Globus pallidus (tissue), 1 donor: ENCODE measurements at places on chromosomes 5 and 9.

GRCh38 chr5:155799308-155799707 is 527.7 kb upstream of the SGCD start:
- no peak for DNase-seq

GRCh38 chr9:134348404-134349155 is 22.3 kb downstream of the RXRA start:
- no peak for DNase-seq

DNA sequence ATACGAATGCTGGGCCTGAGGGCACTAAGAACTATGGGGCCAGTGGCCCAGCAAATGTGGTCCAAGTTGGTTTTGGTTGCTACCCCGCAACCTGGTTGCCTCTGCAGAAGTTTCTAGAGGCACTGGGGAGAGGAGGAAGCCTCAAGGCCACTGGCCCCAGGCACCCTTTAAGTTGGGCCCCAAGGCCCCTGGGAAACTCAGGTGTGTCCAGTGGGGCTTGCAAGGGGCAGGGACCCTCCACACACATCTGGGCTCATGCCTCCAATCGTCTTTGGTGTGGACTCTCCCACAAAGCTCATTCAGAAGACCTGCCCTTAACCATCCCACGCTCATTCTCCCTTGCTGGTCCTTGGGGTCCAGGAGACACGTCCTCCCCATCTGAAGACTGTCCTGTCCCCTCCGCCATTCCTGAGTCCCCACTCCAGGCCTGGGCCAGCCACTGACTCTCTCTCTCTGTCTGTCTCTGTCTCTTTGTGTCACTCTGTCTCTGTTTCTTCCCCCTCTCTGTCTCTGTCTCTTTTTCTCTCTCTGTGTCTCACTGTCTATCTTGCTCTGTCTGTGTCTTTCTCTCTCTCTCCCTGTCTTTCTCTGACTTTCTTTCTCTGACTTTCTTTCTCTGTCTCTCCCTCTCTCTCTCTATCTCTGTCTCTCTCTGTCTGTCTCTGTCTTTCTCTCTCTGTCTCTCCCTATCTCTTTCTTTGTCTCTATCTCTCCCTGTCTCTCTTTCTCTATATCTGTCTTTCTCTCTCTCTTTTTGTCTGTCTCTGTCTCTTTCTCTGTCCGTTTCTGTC is 3.3 kb upstream of the SLC6A19 start:
- DNase-seq = no peak

- DNase-seq = no peak
Measured at GRCh38 chr9:110106661-110107060, 101.3 kb downstream of the C9orf152 start.

GRCh38 chr5:143409926-143410325 is 6.4 kb upstream of the NR3C1 start:
- DNase-seq = no peak

GRCh38 chr9:20872340-20872977 is 159.0 kb downstream of the HACD4 start:
- no peak for DNase-seq

DNA sequence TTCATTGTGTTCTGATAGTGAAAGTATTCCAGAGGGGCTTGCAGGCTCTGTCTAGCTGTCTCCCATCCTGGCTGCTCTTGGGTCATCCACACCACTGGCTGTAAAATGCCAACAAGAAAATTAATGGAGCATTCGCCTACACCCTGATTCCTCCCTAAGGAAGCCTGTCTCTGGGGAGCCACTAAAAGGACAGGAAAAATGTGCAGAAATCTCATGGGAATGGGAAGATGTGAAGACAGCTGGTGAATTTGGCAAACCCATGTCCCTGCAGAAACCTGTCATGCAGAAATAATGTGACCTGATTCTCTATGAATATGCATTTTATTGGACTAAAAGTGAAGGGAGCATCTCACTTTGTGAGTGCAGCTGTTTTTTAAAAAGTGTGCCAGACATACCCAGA is 265.6 kb downstream of the TUSC1 start:
- DNase-seq = no peak

- no peak for DNase-seq
Measured at GRCh38 chr5:436641-436975, 6.4 kb upstream of the EXOC3 start.

GRCh38 chr9:16918920-16919319 is 48.5 kb upstream of the BNC2 start:
- DNase-seq = no peak

DNA sequence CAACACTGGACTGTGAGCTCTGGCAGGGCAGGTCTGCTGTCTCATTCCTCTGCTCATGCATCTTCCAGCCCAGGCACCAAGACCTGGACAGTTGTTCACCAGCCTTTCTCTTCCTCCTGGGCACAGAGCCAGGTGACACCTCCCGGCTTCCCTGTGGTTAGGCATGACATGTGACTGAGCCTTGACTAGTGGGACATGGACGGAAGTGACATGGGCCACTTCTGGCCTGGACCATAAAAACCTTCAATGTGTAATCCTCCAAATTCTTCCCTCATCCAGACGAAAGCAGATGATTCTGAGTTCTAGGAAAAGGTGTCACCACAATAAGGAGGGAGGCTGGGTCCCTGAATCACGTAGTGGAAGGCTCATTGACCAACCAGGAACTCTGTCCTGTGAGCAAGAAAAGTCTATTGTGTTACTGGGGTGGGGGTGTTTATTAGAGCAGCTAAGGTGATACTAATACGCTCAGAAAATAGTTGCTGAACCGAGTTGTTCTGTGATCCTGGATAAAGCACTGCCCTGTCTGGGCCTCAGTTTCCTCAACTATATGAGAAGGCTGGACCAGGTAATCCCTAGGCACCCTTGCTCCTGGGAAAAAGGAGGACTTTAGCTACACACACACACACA is 26.6 kb upstream of the CRB2 start:
- DNase-seq = no peak

DNA sequence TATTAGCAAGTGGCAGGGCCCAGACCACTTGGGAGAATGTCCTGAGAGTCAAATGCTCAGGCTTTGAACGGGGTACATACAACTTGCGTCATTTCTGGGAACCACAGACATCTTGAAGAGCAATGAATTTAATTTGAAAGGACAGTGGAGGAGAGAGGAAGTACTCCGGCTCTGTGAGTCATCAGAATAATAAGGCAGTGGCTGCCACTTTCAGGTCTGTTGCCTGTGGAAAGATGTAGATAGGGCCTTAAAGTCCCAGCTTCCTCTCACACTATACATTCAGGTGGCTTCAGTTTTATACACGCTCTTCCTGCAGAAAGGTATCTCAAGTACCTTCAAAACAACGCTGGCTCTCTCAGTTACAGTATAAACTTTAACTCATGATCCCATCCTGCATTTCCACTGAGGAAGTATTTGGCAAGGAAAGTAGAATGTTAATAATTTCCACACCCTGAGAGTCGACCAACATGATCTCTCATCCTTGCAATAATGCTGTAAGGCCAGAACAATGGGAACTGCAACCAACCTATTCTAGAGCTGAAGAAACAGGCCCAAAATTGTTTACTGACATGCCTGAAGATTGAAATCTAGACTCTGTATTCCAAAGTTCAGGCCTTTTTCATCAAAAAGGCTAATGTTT is 6.8 kb upstream of the PRUNE2 start:
- DNase-seq = no peak

- DNase-seq = peak; percentile 63
Measured at GRCh38 chr5:96146675-96147074, 185.0 kb upstream of the ELL2 start.

DNA sequence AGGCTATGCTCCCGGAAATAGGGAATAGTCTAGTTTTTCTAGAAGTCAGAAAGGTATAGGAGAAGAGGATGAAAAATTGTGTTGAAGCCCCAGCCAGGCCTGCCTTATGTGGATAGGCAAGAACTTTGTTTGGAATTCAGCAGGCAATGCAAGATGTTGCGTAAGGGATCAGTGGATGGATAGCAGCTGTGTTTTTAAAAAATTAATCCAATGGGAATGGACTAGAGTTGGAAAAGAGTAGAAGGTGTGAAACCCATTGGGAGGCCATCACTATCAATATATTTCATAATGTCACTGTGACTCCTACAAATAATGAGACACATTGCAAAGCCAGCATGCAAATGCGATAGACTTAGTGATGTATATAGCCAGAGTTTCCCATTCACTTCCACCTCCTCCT is 281.9 kb downstream of the MARCHF11 start:
- no peak for DNase-seq

GRCh38 chr5:5135957-5136676 is 4.0 kb upstream of the ADAMTS16 start:
- DNase-seq = no peak
